Non-pigmented ciliary epithelial cell (primary cell): ENCODE measurements at places on chromosomes 1 and 21.

GRCh38 chr1:163509114-163509513, 187.4 kb downstream of the NUF2 start:
- no peak for DNase-seq

DNA sequence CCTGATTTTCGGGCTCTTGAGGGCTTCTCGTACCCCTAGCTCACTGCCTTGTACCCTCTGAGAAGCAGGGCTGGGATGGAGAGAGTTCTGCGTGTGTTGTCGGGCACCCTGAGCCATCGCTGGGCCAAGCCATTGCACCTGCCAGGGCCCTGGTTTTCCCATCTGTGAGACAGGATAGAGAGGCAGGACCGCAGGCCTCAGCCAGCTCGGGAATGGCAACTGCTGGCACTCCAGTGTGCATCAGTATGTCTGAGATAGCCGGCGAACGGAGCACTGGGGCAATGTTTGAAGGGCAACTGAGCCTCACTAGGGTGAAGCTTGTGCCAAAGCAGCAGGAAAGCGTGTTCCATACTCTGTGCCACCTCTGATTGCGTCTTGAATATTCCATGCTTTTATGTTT, 66.9 kb downstream of the TENT5C start:
- no peak for DNase-seq

- peak; percentile 78 for DNase-seq
Measured at GRCh38 chr1:150578272-150579109, 919 bp downstream of the MCL1 start.

DNA sequence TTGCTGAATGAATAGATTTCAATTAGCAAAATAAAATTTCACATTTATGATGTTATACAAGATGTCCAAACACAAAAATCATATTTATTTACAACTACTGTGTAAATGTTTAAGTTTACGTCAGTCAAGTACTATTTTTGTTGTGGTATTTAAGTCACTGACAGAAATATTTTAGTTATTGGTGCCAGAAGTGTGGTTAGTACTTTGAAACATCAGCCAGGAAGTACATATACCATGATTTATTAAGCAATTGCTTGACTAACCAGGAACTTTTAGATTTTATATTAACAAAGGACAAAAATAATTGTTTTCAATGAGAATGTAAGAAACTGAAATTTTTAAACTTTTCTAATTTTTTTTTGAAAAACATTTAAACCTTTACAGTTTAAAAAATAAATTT, 2.4 kb upstream of the FCRL4 start:
- no peak for DNase-seq

DNA sequence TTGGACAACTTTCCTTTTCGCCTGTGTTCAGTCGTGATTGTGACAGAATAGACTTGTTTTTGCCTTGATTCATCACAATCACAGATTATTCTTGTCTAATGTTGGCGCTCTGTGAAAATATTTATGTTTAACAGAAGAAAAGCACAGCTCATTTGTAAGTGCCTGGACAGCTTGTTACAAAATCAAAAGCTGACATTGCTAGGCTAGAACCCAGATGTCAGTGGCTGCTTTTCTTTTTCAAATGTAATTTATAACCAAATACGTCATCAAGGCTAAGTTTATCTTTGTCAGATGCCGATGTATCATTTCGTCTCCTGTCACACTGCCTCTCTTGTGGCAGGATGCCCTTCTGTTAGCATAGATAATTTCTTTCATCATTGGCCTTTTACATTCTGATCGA, 1227.3 kb downstream of the PLA2G4A start:
- DNase-seq = no peak

DNA sequence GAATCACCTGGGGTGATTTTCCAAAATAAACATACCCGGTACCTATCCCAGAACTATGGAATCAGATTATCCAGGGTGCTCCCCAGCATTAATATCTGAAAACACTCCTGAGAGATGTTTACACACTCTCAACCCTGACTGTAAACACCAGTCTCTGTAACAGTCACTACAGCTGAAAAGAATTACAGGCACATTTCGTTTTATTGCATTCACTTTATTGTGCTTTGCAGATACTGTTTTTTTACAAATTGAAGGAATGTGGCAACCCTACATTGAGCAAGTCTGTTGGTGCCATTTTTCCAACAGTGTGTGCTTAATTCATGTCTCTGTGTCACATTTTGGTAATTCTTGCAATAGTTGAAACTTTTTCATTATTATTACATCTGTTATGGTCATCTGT, 31.8 kb downstream of the HSF2BP start:
- DNase-seq = no peak

DNA sequence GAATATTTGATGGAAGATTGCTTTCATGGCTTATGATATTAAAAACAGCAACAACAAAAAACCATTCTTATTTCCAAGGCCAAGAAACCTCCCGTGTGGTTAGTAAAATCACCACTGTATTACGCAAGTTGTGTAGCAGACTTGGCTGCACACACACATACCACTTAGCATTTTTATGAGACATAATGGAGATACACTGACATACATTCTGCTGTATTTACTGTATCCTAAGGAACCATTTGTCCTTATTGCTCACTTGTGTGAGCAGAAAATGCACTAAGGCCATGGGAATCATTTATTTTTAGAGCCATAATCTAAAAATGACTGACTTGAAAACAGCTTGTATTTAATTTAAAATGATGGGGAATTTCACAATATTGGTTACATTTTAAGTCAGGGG, 584 bp upstream of the C1orf141 start:
- DNase-seq = peak; percentile 61

DNA sequence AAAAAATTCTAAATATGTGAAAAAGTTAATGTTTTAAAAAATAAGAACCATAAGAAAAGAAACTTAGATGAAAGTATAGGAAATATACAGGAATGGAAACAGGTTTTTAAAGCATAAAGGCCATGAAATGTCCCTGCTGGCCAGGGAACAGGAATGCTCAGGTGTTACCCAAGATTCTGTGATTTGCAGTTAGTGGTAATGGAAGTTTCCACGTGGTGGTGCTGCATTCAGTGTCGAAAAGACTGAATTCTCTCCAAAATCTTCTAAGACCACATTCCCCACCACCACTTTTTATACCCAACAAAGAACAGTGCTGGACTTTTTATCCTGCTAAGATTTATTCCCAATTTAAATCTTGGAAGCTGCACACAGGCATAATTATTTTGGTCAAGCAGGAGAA, 126.2 kb downstream of the PRRX1 start:
- no peak for DNase-seq

DNA sequence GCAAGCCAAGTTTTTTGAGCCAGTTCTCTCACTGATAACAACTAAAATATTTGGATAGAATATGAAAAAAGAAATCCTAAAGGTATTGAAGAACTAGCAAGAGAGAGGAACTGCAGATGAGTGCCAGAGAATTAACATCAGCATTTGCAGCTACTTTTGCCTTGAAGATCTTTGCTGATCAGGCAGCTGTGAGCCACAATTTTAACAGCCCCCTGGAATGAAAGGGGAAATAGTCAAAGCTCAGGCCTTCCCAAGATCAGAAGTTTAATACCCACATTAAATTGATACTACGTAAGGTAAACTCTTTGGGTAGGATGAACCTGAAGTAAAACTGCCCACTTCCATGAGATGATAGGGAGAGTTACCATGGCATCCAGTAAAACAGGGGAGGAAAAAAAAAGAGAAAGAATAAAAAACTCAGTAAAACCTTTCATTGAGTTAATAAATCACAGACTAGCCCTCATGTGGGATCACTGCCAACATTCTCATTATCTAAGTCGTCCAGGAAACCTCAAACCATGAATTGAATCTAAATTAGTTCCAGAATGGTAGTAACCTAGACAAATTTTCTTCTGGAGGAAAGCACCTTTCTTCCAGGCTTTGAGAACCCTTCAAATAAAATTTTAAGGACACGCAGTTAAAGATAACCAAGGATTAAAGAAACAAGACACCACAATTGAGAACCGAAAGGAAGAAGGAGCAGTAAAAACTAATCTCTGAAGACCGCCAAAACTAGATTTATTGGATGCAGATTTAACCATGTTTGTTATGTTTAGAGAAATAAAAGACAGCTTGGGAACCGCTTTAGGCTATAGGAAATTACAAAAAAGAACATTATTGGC, 28.3 kb downstream of the SCP2 start:
- DNase-seq = peak; percentile 54

DNA sequence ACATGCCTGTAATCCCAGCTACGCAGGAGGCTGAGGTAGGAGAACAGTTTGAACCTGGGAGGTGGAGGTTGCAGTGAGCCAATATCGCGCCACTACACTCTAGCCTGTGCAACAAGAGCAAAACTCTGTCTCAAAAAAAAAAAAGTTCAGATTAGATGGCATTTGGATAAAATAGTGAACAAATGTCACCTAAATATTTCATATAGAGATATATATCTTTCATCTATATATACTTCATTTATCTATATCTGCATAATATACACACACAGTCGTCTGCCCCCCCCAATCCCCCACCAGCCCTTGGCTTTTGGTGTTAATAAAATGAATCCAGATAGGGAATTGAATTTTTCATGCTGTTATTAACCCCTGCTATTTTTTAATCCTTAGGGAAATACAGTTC, 5.0 kb downstream of the PPP1R15B start:
- no peak for DNase-seq

- no peak for DNase-seq
Measured at GRCh38 chr1:192852001-192852947, 43.4 kb downstream of the RGS2 start.

DNA sequence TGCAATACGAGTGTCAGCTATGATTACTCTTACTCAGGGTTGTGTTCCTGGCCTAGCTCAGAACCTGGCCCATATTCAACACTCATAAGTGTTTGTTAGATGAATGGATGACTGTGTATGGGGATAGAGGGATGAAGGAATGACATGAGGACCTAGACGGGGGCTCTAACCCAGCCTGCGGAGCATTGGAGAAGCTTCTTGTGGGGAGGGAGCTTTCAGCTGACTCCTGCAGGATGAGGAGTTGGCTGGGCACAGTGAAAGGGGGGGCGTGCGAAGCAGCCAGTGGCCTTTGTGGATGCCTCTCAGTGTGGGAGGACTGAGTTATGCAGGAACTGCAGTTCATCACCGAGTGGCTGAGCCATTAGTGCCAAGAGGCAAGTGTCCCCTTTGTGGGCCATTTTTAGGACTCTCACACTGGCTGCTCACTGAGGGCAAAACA, 1.2 kb upstream of the EXTL1 start:
- DNase-seq = peak; percentile 35

GRCh38 chr1:4527819-4528218, 126.6 kb upstream of the AJAP1 start:
- no peak for DNase-seq

GRCh38 chr1:47873337-47873736, 123.8 kb downstream of the TRABD2B start:
- no peak for DNase-seq

GRCh38 chr1:171455967-171456366, 29.4 kb upstream of the PRRC2C start:
- DNase-seq = no peak

DNA sequence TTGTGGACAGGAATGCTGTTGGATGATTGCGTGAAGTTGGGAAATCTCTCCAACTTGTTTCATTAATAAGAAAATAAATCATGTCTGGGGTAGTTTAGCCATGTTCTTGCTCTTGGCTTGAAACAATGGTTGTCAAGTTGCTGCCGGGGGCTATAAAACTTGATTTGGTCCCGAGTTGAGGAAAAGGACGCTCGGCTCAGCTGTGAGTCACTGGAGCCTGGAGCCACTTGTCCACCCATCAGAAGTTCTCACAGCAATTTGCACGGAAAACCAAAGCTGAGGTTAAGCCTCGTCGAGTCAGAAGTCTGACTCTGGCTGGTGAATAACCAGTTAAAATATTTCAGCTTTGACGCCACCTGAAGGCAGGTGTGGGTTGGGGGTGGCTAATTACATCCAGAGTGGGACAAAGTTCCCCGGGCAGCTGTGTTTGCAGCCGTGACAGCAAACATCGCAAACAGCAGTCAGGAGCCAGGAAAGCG, 19.7 kb upstream of the RIPK4 start:
- no peak for DNase-seq

DNA sequence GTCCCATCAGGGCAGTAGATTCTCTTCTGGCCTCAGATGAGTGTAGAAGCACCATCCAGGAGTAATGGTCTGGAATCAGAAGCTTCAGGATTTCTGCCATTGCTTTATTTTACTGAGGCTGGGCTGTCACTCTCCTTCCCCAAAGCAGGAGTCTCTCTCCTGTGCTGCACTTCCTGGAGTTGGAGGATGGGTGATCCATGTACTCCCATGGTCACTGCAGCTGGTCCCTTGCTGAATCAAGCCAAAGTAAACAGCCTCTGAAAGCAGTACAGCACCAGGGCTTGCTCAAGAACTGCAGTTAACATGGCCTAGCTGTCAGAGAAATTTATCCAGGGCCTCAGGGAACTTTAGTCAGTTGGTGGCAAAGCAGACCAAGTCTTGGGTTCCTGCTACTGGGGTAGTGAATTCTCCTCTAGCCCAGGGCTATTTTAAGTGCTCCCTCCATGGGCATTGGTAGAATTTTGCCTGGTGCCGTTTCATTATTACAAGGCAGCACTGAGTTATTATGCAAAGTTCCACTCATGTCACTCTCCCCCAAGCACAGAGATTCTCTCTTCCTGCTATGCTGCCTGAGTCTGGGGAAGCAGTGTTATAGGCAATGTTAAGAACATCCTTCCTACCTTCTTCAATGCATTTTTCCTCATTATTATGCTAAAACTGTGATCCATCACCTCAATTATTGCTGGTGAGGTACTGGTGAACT, 29.5 kb downstream of the DRAM2 start:
- DNase-seq = no peak
